ENCODE measurements at places on chromosomes 3 and 15. TPM values are rescaled to one million over a fixed set of nuclear protein-coding genes. Genes with fewer than 3 reads are reported as not detected.

DNA sequence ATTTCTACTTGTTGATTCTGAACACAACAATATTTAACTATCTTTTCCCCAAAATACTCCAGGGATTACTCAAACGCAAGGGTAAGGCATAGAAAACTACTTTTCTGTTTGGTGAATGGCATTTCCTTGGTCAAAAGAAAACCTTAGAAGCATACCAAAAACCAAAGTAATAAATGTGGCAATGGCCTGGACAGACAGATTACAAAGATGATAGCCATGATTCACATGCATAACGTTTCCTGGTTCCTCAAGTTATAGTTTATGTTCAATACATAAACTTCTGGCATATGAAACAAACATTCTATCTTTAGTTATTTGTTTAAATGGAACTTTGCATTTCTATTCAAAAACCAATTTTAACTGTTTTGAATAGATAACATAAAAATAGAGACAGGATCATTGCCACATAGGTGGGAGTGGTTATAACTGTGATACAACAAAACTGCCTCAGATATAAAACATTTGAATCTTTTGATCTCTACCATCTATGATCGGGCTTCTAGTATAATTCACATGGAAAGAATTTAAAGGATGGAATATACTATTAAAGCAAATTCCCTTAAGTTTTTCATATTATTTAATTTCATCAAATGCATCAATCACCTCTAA, 32.1 kb downstream of the FOXP1 start:
- no peak overlapping the region for H3K27ac ChIP-seq
- no peaks in the 10 kb centered on the region for H3K4me1 ChIP-seq
- no peaks in the 10 kb centered on the region for H3K27me3 ChIP-seq
- H3K4me3 ChIP-seq: no peak overlapping the region
- DNase-seq: no peak
- H3K36me3 ChIP-seq: no peaks in the 10 kb centered on the region

DNA sequence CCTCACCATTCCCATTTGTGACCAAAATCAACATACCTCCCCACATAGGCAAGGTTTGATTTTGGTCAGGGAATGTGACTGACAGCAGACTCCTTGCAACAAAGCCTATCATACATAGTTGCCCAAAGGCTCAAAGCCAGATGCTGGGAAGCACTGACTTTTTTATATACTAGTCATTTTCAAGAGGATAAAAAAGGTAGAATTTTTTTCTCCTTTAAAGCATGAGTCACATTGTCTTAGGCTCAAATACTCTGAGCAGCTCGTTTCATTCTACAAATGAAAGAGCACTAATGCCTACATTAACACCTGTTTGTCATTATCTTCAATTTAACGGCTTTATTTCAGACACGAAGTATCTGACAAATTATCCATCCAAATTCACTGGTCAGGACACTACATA, 36.2 kb downstream of the ICE2 start:
- H3K36me3 ChIP-seq: no peaks in the 10 kb centered on the region
- peaks cover 34% of the 10 kb centered on the region for H3K4me1 ChIP-seq
- H3K27ac ChIP-seq: peak overlapping the region; percentile 23
- H3K4me3 ChIP-seq: no peak overlapping the region

- DNase-seq: no peak
- no peaks in the 10 kb centered on the region for H3K36me3 ChIP-seq
- no peaks in the 10 kb centered on the region for H3K27me3 ChIP-seq
- no peaks in the 10 kb centered on the region for H3K4me1 ChIP-seq
- H3K4me3 ChIP-seq: no peak overlapping the region
These were observed 35.7 kb upstream of the GSK3B start for GRCh38 chr3:120129718-120130513.

- no peaks in the 10 kb centered on the region for H3K27me3 ChIP-seq
- H3K4me1 ChIP-seq: peaks cover 23% of the 10 kb centered on the region
- peak overlapping the region; percentile 82 for H3K4me3 ChIP-seq
- peak; percentile 75 for DNase-seq
These were observed 500 bp upstream of the ZSCAN2 start for GRCh38 chr15:84600331-84600686.

GRCh38 chr3:171936191-171936841, 93.2 kb downstream of the TMEM212 start:
- H3K27me3 ChIP-seq: no peaks in the 10 kb centered on the region
- no peak overlapping the region for H3K27ac ChIP-seq
- no peaks in the 10 kb centered on the region for H3K4me1 ChIP-seq
- DNase-seq: no peak
- no peaks in the 10 kb centered on the region for H3K36me3 ChIP-seq

- H3K27ac ChIP-seq: no peak overlapping the region
- no peak overlapping the region for H3K4me3 ChIP-seq
These were observed 510.0 kb upstream of the ALCAM start for GRCh38 chr3:104856741-104857140.

RPLP1 gene
- 592 TPM for total RNA-seq

ST8SIA2 gene
- not detected for total RNA-seq

Data from tibial nerve (tissue), 4 donors.